ENCODE measurements at places on chromosomes 2 and 18.

DNA sequence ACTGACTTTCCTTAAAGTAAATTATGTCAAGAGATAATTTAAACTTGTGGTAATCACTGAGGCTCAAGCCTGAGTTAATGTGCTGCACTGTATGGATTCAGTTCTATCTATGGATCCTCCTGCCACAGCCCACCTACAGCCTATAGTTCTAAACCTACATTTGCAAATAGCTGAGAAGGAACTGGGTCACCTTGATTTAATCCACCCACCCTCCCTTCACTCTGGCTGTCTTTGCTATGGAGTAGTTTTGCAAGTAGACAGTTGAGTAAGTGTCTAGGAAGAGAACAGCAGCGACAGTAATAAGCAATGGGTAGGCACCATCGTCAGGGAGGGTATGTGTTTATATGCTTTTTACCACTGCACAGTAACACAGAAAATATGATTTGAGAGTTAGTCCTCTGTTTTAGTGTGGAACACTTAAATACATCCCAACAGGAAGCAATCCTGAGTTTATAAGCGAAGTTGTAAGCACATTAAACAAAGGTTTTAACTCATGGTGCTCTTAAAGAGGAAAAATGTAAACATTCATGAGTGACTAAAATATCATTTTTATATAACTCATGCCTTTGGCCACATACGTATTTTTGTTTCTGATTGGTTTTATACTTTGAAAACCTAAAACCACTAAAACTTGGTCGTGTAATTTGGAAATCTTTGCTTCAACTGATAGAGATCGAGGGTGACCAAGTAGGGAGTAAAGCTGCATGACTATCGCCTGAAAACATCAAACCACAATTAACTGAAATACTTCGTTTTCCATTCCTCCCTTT, 36.3 kb upstream of the CHRNA1 start:
- DNase-seq: no peak

GRCh38 chr18:45549290-45549689, 66.0 kb upstream of the SLC14A2 start:
- DNase-seq: no peak

DNA sequence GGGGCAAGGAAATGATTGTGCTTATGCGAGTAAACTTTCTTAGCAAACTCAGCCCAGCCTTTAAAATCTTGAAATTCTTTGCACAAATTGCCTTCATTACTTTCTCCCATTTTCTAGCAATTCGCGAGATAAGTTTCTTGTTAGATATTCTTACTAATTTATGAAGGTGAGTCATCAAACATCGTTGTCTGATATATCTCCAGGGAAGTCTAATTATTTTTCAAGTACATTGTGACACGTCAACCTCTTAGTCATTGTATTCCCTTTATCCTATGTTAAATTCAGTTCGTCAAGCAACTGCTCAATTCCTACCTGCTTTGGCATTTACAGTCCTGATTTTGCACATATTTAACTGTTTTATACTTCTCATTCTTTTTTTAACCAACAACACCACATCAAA, 854.5 kb upstream of the CRIM1 start:
- DNase-seq: no peak

GRCh38 chr2:1294900-1295299, 118.4 kb upstream of the TPO start:
- DNase-seq: no peak

DNA sequence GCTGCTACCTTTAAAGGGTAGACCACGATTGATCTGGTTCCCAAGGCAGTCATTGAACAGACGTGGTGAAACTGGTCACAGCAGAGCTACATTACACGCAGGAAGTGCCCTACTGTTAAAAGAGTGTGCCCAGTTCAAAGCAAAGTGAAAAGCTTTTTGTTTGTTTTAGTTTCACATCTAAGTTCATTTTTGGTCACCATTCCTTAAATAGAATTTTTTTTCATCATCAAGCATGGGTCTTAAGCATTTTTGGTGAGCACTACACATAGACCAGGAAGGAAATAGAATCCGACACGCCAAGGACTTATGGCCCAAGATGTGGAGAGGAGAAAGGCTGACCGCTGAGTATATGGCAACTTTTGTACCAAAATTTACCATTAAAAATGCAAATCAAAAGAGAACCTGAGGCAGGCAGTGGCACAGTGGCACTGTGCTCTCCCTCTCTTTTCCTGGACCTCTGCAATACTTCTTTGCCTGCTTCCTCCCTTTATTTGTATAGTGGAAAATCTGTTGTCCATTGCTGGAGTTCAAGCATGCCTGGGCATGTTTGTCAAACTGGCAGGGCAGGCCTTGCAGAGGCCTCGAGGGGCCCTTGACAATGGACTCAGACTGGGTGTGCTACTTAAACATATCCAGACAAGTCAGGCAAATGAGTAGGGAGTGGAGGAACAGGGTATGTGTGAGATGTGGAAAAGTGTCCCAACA, 42.6 kb upstream of the HNRNPA3 start:
- no peak for DNase-seq
